ENCODE measurements at places on chromosomes 4 and X.

- no peak for DNase-seq
- H3K4me3 ChIP-seq: no peak overlapping the region
- H3K4me1 ChIP-seq: no peaks in the 10 kb centered on the region
- H3K27ac ChIP-seq: no peak overlapping the region
- H3K36me3 ChIP-seq: no peaks in the 10 kb centered on the region
These were observed 86.3 kb downstream of the SMARCA5 start for GRCh38 chr4:143599827-143600226.

DNA sequence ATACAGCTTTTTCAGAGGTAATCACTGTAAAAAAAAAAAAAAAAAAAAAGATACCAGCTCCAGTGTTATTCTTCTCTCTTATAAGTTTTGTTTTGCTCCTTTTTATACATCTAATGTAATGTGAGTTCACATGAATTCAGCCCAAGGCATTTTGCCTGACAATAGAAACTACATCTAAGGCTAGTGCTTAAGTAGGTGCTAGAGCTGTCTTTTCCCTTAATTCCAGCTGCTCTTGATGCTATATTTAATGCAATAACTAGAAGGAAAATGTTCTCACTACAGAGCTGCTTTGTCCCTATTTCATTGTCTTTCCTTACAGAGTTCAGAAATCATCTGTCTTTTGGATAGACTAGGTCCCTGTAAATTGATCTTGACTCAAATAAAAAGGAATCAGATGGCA, 150.1 kb downstream of the NAA11 start:
- peaks cover 6% of the 10 kb centered on the region for H3K4me1 ChIP-seq
- H3K27ac ChIP-seq: no peak overlapping the region
- no peak for DNase-seq
- peaks cover 5% of the 10 kb centered on the region for H3K36me3 ChIP-seq
- H3K27me3 ChIP-seq: no peaks in the 10 kb centered on the region

- no peaks in the 10 kb centered on the region for H3K27me3 ChIP-seq
- H3K4me3 ChIP-seq: no peak overlapping the region
- no peaks in the 10 kb centered on the region for H3K36me3 ChIP-seq
- peak; percentile 58 for DNase-seq
- peaks cover 21% of the 10 kb centered on the region for H3K4me1 ChIP-seq
These were observed 12.7 kb downstream of the FGFBP1 start for GRCh38 chr4:15925830-15926229.

DNA sequence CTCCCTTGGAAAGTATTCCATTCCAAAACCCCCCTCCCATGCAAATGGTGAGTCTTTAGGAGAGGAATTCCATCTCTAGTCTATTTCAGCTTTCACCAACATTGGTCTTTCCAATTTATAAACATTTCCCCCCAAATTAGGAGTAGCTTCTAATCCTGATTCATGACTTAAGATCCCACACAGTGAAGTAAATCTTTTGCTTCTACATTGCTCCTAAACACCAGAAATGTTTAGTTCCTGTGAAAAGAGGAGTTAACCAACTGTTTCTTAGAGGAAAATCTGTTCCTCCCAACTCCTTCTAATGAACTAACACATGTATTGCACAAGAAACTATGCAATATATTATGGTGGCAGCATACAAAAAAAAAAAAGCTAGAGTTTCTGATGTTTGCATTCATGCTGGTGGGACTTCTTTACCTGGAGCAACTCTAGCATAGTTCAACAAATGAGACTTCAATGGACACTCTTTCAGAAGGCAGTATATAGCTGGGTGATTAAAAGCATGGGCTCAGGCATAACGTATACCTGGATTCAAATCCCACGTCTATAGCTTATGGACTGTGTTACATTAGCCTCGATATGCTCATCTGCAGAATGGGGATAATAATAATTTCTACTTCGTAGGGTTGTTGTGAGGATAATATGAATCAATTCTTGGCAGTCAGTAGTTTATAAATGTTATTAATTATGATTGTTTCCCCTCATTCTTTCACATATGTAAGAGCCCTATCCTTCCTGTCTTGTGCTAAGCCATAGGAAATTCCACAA, 131.6 kb upstream of the TMEM164 start:
- peaks cover 62% of the 10 kb centered on the region for H3K27me3 ChIP-seq
- DNase-seq: no peak
- no peaks in the 10 kb centered on the region for H3K4me1 ChIP-seq
- H3K4me3 ChIP-seq: no peak overlapping the region
- H3K36me3 ChIP-seq: no peaks in the 10 kb centered on the region
- H3K27ac ChIP-seq: no peak overlapping the region

- H3K27me3 ChIP-seq: no peaks in the 10 kb centered on the region
- H3K4me3 ChIP-seq: no peak overlapping the region
- DNase-seq: no peak
- H3K27ac ChIP-seq: no peak overlapping the region
- H3K36me3 ChIP-seq: no peaks in the 10 kb centered on the region
These were observed 13.5 kb downstream of the DCHS2 start for GRCh38 chr4:154478128-154478527.

DNA sequence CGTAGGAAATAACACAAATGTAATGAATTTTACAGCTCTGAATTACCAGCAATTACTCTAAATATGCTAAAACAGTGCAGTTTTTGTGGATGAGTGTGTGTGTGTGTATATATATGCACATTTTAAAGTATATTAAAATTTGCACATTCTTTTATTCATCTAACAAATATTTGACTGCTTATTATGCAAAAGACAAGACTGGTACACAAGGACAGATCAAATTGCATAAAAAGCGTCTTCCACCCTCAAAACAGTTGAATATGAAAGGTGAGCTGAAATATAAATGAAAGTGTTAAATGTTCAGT, 13.9 kb downstream of the ZAR1 start:
- DNase-seq: no peak
- no peaks in the 10 kb centered on the region for H3K4me1 ChIP-seq
- H3K36me3 ChIP-seq: peaks cover 35% of the 10 kb centered on the region
- H3K4me3 ChIP-seq: no peak overlapping the region
- H3K27me3 ChIP-seq: no peaks in the 10 kb centered on the region
- H3K27ac ChIP-seq: no peak overlapping the region

GRCh38 chr4:26418850-26419249, 71.4 kb downstream of the CCKAR start:
- H3K27me3 ChIP-seq: no peaks in the 10 kb centered on the region
- DNase-seq: no peak
- peaks cover 5% of the 10 kb centered on the region for H3K4me1 ChIP-seq

GRCh38 chrX:72280321-72280845, 3.3 kb upstream of the RPS4X start:
- H3K27me3 ChIP-seq: peaks cover 54% of the 10 kb centered on the region
- peaks cover 16% of the 10 kb centered on the region for H3K36me3 ChIP-seq
- no peak overlapping the region for H3K27ac ChIP-seq
- peaks cover 5% of the 10 kb centered on the region for H3K4me1 ChIP-seq

GRCh38 chr4:159271856-159272255, 169.0 kb downstream of the RAPGEF2 start:
- no peaks in the 10 kb centered on the region for H3K27me3 ChIP-seq
- no peak for DNase-seq
- H3K4me3 ChIP-seq: no peak overlapping the region
- H3K4me1 ChIP-seq: peaks cover 25% of the 10 kb centered on the region
- H3K27ac ChIP-seq: no peak overlapping the region

DNA sequence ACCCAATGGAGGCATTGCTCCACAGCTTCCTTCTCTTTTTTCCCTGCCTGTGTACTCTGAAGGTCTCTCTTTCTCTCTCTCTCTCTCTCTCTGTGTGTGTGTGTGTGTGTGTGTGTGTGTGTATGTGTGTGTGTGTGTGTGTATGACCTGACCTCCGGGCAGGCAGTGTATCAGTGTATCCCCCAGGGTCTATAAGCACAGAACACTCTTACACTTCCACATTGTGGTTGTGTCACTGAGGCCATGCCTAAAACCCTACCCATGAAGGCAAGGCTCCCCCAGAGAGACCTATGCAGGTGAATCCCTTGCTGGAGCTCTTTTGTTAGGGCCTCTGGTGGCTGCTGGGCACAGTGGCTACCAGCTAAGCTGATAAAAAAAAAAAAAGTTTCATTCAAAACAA, 300.4 kb upstream of the BMP3 start:
- H3K4me1 ChIP-seq: peaks cover 20% of the 10 kb centered on the region
- H3K27ac ChIP-seq: no peak overlapping the region
- no peak overlapping the region for H3K4me3 ChIP-seq
- H3K27me3 ChIP-seq: no peaks in the 10 kb centered on the region
- no peaks in the 10 kb centered on the region for H3K36me3 ChIP-seq

- DNase-seq: no peak
- peak overlapping the region; percentile 67 for H3K4me3 ChIP-seq
- H3K27me3 ChIP-seq: no peaks in the 10 kb centered on the region
- H3K4me1 ChIP-seq: no peaks in the 10 kb centered on the region
- H3K36me3 ChIP-seq: no peaks in the 10 kb centered on the region
These were observed 1.1 kb downstream of the AFF2 start for GRCh38 chrX:148501386-148502066.

DNA sequence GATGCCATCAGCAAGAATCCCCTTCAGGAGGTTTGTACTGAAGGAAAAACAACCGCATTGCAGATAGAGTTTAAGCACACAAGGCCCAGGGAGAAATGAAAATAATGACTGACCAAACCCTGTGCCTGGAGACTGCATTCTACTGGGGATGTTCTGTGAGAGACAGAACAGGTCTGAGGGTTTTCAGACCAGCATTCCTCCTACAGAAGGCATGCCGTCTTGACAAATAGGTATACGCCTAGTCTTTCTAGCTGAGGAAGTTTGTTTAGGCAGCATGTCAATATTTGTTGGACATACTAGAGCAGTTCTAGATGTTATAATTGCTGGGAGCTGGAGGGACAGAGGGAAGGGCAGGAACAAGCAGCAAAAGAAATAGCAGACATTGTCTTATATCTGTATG, 68.4 kb upstream of the SCOC start:
- no peaks in the 10 kb centered on the region for H3K27me3 ChIP-seq
- H3K36me3 ChIP-seq: no peaks in the 10 kb centered on the region
- no peak for DNase-seq
- no peak overlapping the region for H3K4me3 ChIP-seq
- peaks cover 50% of the 10 kb centered on the region for H3K4me1 ChIP-seq

- H3K27me3 ChIP-seq: no peaks in the 10 kb centered on the region
- peak; percentile 88 for DNase-seq
- peak overlapping the region; percentile 31 for H3K27ac ChIP-seq
- H3K36me3 ChIP-seq: no peaks in the 10 kb centered on the region
- peaks cover 14% of the 10 kb centered on the region for H3K4me1 ChIP-seq
These were observed 516.6 kb downstream of the PPARGC1A start for GRCh38 chr4:23373261-23373660.

GRCh38 chr4:125303058-125303457, 11.7 kb upstream of the FAT4 start:
- no peaks in the 10 kb centered on the region for H3K36me3 ChIP-seq
- H3K27me3 ChIP-seq: no peaks in the 10 kb centered on the region
- no peak overlapping the region for H3K27ac ChIP-seq
- DNase-seq: no peak
- H3K4me1 ChIP-seq: no peaks in the 10 kb centered on the region
- no peak overlapping the region for H3K4me3 ChIP-seq

DNA sequence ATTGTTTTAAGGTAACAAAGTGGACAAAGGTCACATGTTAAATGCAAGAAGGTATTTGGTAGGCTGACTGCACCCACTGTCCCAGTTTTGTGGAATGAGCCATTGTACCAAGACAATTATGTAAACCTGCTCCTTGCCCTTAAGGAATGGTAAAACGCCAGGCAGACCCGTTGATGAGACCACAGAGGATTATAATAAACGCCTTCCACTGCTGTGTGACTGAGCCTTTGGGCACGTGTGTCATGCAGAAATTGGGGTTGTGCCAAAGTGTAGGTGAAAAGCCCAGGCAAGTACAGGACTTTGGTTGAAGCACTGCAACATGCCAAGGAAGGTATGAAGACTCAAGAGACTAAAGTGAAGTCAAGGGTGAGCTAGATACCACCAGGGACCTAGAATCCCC, 59.7 kb downstream of the LRRC66 start:
- H3K4me1 ChIP-seq: peaks cover 37% of the 10 kb centered on the region
- DNase-seq: peak; percentile 69
- no peaks in the 10 kb centered on the region for H3K27me3 ChIP-seq

GRCh38 chrX:46611658-46612362, 38.2 kb downstream of the CHST7 start:
- no peak for DNase-seq
- H3K4me3 ChIP-seq: no peak overlapping the region
- no peaks in the 10 kb centered on the region for H3K4me1 ChIP-seq
- no peak overlapping the region for H3K27ac ChIP-seq
- peaks cover 13% of the 10 kb centered on the region for H3K36me3 ChIP-seq
- peaks cover 69% of the 10 kb centered on the region for H3K27me3 ChIP-seq

GRCh38 chr4:40241941-40242340, 45.1 kb downstream of the RHOH start:
- no peak for DNase-seq
- H3K27me3 ChIP-seq: no peaks in the 10 kb centered on the region
- no peaks in the 10 kb centered on the region for H3K36me3 ChIP-seq
- H3K27ac ChIP-seq: no peak overlapping the region

DNA sequence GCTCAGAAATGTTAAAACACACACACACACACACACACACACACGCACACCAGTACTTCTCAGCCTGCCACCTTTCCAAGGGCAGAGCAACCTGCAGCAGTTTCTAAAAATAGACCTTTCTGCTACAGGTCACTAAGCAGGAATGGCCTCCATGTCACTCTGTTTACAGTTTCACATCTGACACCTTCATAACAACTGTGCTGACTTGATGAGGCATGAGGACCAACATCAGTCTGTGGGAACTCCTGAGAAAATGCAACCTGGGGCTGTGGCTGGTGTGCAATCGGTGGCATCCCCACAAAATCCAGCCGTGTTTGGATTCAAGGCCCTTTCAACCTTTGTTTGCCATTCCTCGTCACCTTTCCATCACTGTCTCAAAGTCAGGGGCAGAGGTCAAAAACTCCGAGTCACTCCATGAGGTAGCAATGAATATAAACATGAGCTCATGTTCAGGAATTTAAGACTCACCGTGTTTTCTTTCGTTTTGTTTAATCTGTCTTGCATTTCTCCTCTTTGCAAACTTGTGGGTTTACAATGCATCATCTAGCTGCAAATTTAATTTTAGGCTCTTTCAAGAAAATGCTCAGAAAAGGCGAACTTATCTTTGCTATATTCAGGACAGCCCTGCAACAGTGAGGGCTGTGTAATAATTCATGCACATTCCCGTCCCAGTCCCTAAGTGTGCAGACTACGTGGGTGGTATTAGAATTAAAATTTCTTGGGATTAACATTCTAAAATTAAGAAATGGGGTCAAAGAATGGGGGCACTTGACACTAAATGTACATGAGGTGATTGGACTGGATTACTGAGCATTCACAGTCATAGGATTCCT, 135.3 kb downstream of the SHROOM3 start:
- H3K36me3 ChIP-seq: no peaks in the 10 kb centered on the region
- DNase-seq: peak; percentile 30
- H3K27me3 ChIP-seq: no peaks in the 10 kb centered on the region

GRCh38 chr4:152112887-152113286, 352.1 kb upstream of the GATB start:
- H3K4me3 ChIP-seq: no peak overlapping the region
- peaks cover 5% of the 10 kb centered on the region for H3K4me1 ChIP-seq

DNA sequence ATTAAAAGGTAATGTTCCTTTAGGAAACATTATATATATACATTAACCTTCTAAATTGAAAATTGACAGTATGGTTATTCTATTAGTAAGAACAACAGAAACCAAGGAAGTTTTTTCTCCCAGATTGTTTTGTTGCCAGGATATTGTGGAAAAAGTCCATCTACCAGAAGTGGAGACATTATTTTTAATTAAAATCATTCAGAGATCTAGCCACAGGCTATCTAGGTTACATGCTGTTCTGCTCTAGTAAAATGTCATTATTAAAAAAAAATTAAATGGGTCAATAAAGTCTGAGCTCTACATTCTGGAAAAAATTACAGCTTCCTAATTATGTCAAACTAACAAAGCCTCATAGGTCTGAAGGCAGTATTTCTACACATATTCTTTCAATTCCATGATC, 74.3 kb downstream of the NSG1 start:
- H3K27ac ChIP-seq: no peak overlapping the region
- no peaks in the 10 kb centered on the region for H3K27me3 ChIP-seq
- no peaks in the 10 kb centered on the region for H3K4me1 ChIP-seq
- no peak for DNase-seq
- no peak overlapping the region for H3K4me3 ChIP-seq

Measured in MCF 10A (cell line).